ENCODE measurements at places on chromosomes 11 and 22.

DNA sequence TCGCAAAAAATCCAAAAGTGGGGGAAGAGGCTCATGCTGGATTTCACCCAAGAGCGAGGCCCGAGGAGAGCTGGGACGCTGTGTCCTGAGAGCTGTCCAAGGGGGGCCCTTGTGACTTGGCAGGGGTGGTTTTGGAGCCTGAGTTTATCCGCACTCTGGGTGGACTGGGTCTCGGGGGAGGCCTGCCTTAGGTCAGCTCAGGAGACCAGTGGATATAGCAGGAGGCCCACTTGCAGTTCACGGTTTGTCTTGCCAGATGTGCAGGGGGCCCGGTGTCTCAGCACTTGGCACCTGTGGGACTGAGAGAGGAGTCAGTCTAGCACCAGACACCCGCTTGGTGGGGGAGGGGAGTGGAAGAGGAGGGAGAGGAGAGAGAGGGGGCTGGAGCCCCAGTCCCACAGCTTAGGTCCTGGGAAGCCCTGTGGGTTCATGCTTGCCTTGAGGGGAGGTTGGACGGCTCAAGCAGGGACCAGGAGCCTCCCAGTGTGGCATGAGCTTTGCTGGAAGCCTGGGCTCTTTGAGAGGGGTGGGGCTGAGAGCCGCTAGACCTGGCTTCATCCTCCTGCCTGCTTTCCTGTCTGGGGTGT lies 33.4 kb downstream of the PARVB start:
- no peak for DNase-seq

GRCh38 chr22:47071078-47071806 lies 308.8 kb downstream of the TBC1D22A start:
- no peak for DNase-seq

- DNase-seq: no peak
Measured at GRCh38 chr11:113710989-113711388, 4.9 kb upstream of the TMPRSS5 start.

DNA sequence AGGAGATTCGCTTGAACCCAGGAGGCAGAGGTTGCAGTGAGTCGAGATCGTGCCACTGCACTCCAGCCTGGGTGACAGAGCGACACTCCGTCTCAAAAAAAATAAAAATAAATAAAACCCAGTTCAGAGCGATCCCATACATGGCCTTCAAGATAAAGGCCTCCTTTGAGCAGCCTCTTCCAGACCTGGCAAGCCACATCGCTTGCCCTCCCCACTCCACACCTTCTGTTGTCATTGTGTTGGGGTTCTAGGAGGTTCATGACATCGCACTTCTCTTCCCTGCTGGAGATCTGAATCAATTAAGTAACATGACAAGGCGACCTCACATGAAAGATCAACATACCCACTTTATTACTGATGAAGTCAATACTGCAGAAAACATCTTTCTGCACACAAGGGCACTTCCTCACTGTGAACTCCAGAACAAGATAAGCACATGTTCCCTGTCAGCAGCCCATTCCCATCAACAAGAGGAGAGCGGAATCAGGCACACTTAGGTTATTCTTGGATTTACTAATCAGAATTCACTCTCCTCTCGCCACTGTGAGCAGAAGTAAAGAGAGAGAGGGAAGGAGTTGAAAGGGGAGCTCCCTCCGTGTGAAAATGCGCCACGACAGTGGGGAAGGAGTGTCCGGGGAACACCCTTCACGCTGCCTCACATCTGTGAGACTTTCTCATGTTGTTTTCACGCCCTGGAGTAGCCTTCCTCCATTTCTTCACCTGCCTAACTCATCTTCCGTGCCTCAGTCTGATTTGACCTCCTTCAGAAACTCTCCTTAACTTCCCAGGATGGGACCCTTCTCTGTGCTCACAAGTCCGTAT lies 38.3 kb downstream of the SC5D start:
- DNase-seq: no peak

DNA sequence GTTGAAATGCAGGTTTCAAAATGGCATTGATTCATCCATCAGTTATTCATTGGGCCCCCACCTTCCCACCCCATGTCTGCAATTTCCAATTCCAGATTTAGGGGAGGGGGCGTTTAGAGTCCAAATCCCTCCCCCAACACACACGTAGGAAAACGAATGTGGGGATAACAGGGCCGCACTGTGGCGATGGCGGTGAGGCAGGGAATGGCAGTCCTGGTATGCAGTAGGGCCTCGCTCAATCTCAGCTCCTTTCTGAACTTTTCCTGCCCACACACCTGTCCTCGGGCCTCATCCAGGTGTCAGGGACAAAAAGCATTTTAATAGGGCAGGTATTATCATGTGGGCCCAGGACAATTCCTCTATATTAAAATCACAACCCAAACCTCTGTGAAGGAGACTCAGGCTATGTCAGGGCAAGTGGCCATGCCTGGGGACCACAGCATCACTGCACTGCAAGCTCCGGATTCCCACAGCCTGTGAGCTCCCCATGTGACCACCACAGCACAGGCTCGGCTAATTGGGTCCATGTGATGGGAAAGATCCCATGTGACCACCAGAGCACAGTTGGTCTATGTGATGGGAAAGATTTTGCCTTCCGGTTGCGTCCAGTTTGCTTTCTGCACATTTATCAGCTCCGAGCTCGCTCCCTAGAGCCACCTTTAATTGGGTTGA lies 44.5 kb downstream of the RTL6 start:
- DNase-seq: no peak

GRCh38 chr11:45384711-45385241 lies 98.6 kb upstream of the SYT13 start:
- no peak for DNase-seq

DNA sequence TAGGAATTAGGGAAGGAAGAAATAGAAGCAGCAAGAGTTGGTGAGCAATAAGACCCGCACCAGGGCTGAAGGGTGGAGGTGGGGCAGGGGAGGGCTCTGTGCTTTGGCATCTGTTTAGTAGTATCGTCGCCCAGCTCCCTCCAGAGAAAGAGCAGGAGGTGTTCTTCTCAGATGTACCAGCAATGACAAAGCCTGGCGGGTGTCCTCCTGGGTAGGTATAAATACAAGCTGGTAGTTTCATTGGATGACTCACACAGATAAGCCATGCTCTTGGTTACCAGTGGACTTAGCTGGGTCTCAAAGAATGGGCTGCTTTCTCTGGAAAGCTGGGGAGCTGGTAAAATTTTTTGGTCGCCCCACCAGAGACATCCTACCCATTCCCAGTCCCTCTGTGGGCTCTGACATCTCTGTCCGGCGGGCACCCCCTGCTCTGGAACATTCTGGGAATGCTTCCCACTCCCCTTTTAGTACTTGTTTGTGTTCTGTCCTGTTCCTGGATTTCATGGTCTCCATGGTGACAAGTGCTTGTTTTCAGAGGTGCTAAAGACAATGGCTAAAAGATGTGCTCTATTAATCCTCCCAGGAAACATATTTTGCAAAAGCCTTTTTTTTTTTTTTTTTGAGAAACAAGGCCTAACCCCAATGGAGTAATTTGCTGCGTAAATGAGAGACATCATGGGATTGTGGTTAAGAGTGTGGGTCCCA lies 15.4 kb upstream of the TUBA8 start:
- peak; percentile 67 for DNase-seq

DNA sequence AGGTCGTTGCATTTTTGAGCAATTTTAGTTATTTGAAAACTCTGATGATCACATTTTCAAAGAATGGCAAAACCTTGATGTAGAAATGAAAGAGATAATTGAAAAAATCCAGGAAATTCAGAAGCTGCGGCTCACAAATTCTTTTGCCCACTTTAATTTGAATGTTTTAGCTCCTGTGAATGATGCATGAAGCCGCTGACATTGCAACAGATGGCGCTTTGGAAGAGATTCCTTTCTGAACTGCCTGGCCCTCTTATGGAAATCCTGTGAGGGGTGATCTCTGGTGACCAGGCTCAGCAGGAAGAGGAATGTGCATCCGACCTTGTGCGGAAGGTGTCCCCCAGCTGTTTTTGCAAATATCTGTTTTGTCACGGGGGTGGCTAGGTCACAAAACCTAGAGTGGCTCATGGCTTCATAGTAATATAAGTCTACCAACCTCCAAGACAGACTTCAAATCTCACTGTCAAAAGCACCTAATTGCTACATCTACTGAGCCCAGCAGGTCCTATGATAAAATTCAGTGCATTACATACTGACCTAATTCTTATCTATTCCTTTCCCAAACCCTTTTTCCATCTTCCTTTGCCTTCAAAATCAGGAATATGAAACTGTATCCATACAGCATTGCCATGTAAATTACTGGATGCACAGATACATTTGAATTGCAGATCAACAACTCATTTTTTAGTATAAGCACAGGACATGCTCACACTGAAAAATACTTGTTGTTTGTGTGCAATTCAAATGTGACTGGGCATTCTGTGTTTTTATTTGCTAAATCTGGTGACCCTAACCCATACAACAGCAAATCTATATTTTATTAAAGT lies 412.7 kb downstream of the ETS1 start:
- DNase-seq: no peak

DNA sequence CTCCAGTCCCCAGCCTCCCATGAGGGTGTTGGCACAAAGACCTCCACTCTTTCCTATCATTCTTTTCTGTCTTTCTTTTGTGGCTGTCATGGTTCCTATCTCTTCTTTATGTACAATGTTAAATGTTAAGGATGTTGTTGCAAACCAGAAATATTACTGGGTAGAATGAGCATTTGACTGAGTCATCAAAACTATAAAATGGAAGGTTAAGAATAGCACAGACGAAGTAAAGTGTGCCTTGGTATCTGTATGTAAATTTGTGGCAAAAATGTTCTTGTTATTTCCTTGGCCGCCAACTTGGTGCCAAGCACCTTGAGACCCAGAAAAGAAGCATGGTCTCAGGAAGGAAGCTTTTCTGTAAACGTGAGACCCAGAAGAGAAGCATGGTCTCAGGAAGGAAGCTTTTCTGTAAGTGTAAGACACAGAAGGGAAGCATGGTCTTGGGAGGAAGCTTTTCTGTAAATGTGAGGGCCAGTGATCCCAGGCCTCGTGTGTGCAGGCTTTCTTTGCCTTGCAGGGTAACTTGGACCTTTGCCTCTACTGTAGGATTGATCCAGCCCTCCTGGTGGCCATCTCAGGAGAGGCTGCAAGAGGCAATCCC lies 6.7 kb upstream of the PKP3 start:
- DNase-seq: no peak

DNA sequence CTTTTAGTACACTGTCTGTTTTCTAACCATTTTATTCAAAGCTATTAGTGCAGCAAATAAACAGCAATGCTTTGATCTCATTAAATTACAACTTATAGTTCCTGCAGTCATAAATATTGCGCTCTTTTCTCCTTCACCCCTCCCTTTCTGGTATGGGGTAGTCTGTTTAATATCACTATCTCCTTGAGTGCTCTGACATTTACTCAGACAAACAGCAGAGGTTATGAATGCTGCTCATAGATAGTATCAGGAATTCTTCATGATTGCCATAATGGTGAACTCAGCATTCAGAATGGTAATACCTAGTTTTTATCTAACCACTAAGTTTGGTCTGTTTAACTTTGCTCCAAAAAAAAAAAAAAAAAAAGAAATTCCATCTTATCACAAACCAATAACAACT lies 87.4 kb downstream of the EIF3M start:
- DNase-seq: no peak

DNA sequence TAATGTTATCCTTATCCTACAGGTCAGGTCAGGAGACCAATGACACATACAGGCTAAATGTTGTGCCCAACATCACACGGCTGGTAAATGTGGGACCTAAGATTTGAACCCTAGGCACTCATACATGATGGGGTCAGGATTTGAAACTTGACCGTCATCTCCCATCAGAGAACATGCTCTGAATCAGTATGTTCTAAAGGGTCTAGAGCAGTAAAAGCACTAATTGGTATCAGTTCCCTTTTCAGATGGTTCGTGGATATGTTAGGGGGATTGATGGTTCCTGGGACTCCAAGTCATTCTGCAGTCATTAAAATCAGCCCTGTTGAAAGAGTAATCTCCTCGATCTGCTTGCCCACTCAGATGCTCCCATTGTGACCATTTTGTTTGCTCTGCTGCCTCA lies 65.5 kb downstream of the BMAL1 start:
- no peak for DNase-seq

DNA sequence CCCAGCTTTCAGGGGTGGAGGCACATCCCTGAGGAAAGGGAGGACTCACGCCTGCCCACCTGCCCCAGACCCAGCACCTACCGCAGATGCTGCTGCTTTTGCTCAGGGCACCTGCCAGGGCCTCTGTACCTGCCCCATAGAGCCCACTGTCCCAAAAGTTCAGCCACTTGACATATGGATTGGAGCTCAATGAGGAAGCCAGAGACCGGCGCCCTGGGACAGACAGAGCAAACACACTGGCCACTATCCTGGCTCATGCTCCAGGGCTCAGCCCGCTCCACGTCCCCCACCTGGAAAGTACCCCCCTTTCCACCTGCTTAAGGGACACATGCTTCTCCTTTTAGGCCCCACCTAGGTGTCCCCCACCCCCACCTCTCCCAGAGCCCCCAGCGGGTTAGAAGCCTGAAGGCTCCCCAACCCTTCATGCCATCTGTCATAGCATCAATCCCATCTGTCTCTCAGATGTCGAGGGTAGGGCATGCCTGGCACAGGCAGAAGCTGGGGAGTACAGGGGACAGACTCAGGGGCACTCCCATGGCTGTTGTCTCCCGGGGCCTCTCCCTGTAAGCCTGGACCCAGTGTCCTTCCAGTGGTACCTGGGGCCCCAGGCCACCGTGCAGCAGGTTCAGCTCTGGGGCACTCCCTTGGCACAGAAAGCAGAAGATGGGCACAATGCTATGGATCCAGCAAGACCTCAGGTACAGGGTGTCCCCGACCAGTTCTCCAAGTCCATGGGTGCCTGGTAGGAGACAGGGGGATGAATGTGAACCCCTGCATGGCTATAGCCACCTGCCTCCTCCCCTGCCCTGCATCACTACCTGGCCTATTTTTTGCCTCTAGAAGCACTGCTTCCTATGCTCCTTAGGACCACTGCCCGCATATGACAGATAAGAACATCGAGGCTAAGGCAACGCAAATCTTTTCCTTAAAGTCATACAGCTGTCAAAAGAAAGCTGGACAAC lies 2.2 kb upstream of the P2RX6 start:
- no peak for DNase-seq

GRCh38 chr11:16993495-16993894 lies 20.7 kb downstream of the PLEKHA7 start:
- peak; percentile 85 for DNase-seq

GRCh38 chr11:33543823-33544222 lies 156.8 kb downstream of the C11orf91 start:
- no peak for DNase-seq

GRCh38 chr22:17120711-17121232 lies 388 bp downstream of the TMEM121B start:
- DNase-seq: peak; percentile 50

DNA sequence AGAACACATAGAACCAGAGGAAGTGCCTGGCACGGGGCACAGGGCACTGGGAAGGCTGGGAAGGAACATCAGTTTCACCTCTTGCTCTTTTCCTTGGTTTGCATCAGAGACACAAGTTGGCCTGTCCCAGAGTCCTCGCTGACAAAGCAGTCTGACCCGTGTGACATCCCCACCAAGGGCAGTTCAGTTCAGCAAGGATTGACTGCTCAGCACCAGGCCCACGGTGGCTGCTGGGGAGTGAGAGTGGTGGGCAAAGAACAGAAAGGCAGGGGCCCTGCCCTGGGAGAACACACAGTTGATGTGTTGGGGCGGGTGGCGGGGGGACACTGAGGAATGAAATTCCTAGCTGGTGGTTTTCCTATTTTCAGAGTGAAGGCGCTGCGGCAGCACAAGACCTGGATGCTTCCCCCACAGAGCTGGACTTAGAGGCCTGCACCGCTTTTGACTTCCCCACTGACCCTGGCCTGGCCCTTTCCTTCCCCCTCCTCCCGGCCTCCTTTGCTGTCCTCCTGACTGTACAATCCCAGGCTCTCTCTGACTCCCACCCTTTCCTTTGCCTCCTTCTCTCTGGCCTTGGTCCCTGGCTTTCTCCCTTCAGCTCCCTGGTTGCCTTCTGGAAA lies 2.2 kb upstream of the TMPRSS13 start:
- DNase-seq: no peak

GRCh38 chr11:8760896-8761295 lies 78.3 kb downstream of the RPL27A start:
- DNase-seq: no peak

Measured in Caki2 (cell line).